ENCODE measurements at places on chromosomes 7 and 10.

GRCh38 chr7:27202862-27203134 lies 2.9 kb upstream of the HOXA13 start:
- DNase-seq, result no peak

DNA sequence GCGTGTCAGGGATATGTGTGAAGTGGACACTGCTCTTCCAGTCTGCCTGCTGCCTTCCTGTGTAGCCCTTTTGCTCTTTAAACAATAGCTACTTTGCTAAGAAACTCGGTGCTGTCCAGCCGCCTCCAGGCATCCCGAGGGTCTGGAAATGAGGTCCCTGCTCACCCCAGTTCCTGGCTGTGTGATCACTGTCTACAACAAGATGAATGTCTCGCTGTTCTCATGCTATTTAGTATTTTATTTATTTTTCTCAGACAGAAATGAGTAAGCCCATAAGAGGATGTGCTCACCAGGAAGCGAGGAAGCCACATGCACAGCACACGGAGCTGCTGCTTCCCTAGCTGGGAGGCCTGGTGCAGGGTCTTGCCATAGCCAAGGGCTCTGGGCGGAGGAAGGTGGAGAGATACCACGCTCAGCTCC lies 167.0 kb upstream of the PITRM1 start:
- DNase-seq, result no peak

DNA sequence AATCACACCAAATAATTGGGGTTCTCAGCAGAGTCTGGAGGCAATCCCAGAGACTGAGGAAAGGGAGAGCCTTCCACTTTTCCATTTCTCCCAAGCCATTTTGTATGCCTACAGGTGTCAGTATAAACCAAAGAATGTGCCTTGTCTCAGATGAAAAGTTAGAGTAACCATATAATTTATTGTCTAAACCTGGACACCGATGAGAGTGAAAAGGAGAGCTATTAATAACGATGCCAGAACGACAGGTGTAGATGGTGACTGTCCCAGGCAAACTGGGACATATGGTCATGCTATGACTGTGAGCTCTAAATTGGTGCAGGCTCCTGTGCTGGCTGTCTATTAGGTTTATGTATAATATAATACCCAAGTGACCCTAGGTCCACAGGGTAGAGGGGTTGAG lies 219.6 kb downstream of the ARHGAP12 start:
- no peak for DNase-seq

DNA sequence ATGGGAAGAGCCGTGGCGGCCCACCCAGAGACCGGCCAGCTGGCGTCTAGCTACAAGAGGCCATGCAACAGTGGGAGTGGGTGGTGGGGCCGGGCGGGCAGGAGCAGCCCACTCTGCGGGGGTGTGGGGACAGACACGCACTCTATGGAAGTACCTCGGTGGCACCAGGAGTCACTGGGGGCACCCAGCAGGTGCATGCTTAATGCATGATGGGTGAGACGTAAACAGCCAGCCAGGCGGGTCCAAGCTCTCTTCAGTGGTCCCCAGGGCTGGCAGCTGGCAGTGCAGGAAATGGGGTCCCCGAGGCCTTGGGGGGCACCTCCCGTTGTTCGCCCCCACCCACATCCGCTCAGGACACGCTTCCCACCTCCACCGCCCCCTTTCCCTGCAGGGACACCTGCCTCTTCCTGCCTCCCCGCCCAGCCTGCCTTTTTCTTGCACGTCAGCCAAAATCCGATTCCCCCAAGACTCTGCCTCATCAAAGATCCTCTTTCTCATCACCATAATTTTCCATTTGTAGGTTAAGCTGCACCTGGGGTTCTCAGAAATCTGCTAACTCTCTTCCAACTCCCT lies 22.6 kb upstream of the PSMG3 start:
- no peak for DNase-seq

DNA sequence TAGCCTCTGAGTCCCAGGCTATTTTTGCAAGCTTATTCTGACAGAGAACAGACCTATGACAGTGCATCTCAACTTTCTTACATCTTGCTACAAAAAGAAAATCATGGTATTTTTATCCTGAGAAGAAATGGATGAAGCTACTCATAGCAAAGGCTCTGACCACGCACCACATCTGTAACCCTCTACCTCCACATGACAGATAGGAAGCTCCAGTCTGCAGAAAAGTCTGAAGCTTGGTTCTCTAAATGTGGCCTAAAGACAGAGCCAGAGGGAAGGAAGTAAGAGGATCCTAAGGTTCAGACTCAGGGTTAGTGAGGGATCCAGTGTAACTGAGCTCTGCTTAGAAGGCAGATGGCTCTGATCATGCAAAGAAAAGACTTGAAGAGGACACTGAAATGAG lies 58.4 kb upstream of the ABCB5 start:
- no peak for DNase-seq

GRCh38 chr7:123308254-123308951 lies 108.6 kb upstream of the SLC13A1 start:
- no peak for DNase-seq

- DNase-seq, result no peak
Measured at GRCh38 chr7:128135159-128135514, 103.9 kb upstream of the LRRC4 start.

GRCh38 chr7:5700391-5700985 lies 81.0 kb downstream of the RNF216 start:
- DNase-seq, result no peak
